ENCODE measurements at places on chromosomes 1 and 21. TPM values are rescaled to one million over a fixed set of nuclear protein-coding genes. Genes with fewer than 3 reads are reported as not detected.

GRCh38 chr1:1230656-1231399 lies 973 bp downstream of the SDF4 start:
- peak overlapping the region; percentile 96 for H3K27ac ChIP-seq
- H3K27me3 ChIP-seq, result no peaks in the 10 kb centered on the region
- H3K36me3 ChIP-seq, result peaks cover 23% of the 10 kb centered on the region
- peaks cover 39% of the 10 kb centered on the region for H3K4me1 ChIP-seq
- H3K4me3 ChIP-seq, result peak overlapping the region; percentile 67
- no peak for DNase-seq

DNA sequence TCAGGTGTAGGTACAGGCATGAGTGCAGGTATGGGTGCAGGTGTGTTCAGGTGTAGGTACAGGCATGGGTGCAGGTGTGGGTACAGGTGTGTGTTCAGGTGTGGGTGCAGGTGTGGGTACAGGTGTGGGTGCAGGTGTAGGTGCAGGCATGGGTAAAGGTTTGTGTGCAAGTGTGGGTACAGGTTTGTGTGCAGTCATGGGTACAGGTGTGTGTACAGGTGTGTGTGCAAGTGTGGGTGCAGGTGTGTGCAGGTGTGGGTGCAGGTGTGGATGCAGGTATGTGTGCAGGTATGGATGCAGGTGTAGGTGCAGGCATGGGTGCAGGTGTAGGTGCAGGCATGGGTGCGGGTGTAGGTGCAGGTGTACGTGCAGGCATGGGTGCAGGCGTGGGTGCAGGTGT lies 79.4 kb upstream of the ACTL8 start:
- H3K27ac ChIP-seq, result no peak overlapping the region
- no peak overlapping the region for H3K4me3 ChIP-seq
- H3K27me3 ChIP-seq, result no peaks in the 10 kb centered on the region
- H3K4me1 ChIP-seq, result no peaks in the 10 kb centered on the region

DNA sequence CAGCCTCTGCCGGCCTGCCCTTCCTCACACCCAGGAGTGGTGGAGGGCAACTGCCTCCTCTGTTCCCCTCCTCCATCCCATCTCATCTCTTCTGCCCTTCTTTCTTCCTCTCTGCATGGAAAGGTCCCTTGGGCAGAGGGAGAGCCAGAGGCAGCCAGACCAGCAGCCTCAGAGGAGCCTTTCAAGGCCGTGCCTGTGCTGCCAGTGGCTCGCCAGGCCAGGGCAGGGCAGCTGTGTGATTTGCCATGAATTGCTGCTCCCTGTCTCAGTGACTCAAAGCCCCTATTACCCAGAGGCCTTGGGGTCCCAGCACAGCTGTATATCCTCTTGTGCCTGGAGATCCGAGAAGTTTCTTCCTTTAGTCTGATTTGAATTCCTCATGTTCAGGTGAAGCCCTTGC lies 21.9 kb downstream of the TMCC2 start:
- DNase-seq, result no peak
- H3K4me3 ChIP-seq, result no peak overlapping the region
- H3K27me3 ChIP-seq, result no peaks in the 10 kb centered on the region
- H3K36me3 ChIP-seq, result no peaks in the 10 kb centered on the region
- no peaks in the 10 kb centered on the region for H3K4me1 ChIP-seq
- no peak overlapping the region for H3K27ac ChIP-seq

GRCh38 chr1:107830075-107830474 lies 134.9 kb downstream of the VAV3 start:
- H3K36me3 ChIP-seq, result no peaks in the 10 kb centered on the region
- DNase-seq, result no peak
- peaks cover 26% of the 10 kb centered on the region for H3K4me1 ChIP-seq

DNA sequence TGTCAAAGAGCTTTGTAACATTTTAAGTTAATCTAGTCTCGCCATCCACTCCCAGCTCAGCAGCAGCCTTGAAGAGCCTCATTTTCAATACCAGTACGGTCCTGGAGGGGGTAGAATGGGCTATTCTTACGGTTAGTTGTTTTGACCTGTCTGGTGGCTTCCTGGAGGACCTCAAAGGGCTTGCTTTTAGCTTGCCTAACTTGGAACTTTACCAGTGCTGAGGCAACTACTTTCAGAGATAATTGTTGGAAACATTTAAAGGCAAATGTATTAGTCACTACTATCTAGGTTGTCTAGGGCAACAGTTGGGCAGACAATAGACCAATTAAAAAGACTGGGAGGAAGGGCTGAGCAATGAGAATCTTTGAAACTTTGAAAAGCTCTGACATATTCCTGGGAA lies 56.0 kb downstream of the TTLL7 start:
- H3K4me1 ChIP-seq, result no peaks in the 10 kb centered on the region
- no peaks in the 10 kb centered on the region for H3K36me3 ChIP-seq
- no peak overlapping the region for H3K4me3 ChIP-seq
- no peak for DNase-seq
- H3K27ac ChIP-seq, result no peak overlapping the region

GRCh38 chr21:38422082-38422481 lies 76.2 kb downstream of the ERG start:
- no peak for DNase-seq
- no peak overlapping the region for H3K27ac ChIP-seq
- H3K27me3 ChIP-seq, result no peaks in the 10 kb centered on the region
- no peaks in the 10 kb centered on the region for H3K4me1 ChIP-seq
- no peaks in the 10 kb centered on the region for H3K36me3 ChIP-seq

DNA sequence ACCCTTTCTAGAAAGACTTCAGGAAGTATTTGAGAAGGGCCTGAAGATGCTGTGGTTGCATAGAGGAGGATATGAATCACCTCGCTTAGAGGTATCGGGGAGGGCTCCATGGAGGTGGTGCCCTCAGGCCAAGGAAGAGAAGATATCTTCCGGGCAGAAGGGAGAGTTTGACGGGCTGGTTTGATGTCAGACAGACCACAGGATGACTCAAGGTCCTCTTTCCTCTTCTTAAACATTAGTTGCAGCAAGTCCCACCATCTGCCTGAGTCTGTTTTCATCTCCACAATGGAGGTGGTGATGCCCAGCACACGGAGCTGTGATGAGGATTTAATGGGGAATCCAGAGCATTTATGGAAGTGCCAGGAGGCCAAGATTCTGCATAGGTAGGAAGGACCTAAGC lies 25.1 kb upstream of the RUNX3 start:
- DNase-seq, result peak; percentile 58
- no peaks in the 10 kb centered on the region for H3K27me3 ChIP-seq

DNA sequence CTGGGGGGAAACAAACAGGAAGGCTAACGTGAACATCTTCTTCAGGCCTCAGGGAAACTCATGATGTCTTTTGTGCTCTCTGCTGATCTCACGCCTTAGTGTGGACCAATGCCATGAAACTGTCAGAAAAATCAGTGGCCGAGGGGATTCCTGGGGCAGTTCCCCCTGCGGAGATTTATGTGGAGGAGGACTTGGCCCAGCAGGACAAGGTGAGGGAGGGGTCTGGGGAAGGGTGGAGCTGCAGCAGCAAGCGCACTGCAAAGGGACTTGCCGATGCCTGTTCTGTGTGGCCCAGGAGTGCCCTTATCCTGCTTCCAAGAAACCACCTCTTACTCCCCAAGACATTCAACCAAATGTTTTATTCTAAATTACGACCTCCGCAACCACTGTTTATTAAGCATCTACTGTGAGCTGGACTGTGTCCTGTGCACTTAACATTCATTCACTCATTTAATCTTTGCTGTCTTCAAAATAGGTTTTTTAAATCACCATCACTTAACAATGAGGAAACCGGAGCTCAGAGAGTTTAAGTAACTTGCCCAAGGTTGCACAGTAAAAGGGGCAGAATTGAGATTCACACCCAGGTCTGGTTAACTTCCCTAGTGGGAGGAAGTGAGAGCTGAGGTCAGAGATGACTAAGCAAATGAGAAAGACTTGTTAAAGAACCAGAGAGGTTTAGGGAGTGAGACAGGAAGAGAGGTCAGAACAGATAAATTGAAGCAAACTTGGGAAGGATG lies 49.7 kb downstream of the FHAD1 start:
- H3K27me3 ChIP-seq, result no peaks in the 10 kb centered on the region
- no peaks in the 10 kb centered on the region for H3K36me3 ChIP-seq
- H3K4me1 ChIP-seq, result no peaks in the 10 kb centered on the region
- DNase-seq, result no peak
- no peak overlapping the region for H3K4me3 ChIP-seq
- no peak overlapping the region for H3K27ac ChIP-seq

- H3K27ac ChIP-seq, result no peak overlapping the region
- no peak for DNase-seq
- H3K4me3 ChIP-seq, result no peak overlapping the region
- H3K27me3 ChIP-seq, result no peaks in the 10 kb centered on the region
- no peaks in the 10 kb centered on the region for H3K36me3 ChIP-seq
- no peaks in the 10 kb centered on the region for H3K4me1 ChIP-seq
Observed at GRCh38 chr1:6131561-6131960, 48.6 kb downstream of the CHD5 start.

GRCh38 chr1:98044071-98044697 lies 123.3 kb upstream of the DPYD start:
- peaks cover 30% of the 10 kb centered on the region for H3K4me1 ChIP-seq
- DNase-seq, result no peak
- no peak overlapping the region for H3K4me3 ChIP-seq
- no peak overlapping the region for H3K27ac ChIP-seq

- no peak overlapping the region for H3K27ac ChIP-seq
- H3K27me3 ChIP-seq, result no peaks in the 10 kb centered on the region
- DNase-seq, result no peak
- no peaks in the 10 kb centered on the region for H3K36me3 ChIP-seq
Observed at GRCh38 chr1:232291681-232292080, 338.3 kb downstream of the SIPA1L2 start.

DNA sequence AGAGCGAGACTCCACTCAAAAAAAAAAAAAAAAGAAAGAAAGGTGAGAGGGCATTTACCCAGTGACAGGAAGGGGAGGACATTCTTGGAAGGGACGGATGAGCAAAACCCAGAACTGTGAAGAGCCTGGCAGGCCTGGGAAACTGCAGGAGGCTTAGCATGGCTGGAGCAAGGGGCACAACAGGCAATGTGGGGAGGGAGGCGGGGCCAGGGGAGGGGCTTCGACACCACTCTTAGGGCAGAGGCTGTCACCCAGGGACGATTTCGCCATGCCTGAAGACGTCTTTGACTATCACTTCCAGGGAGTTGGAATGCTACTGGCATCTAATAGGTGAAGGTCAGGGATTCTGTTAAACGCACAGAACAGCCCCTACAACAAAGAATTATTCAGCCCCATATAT lies 184.0 kb downstream of the HUNK start:
- H3K36me3 ChIP-seq, result no peaks in the 10 kb centered on the region
- H3K4me1 ChIP-seq, result no peaks in the 10 kb centered on the region
- H3K4me3 ChIP-seq, result no peak overlapping the region
- H3K27me3 ChIP-seq, result no peaks in the 10 kb centered on the region
- no peak for DNase-seq

- no peaks in the 10 kb centered on the region for H3K27me3 ChIP-seq
- peak overlapping the region; percentile 94 for H3K27ac ChIP-seq
- H3K4me1 ChIP-seq, result peaks cover 28% of the 10 kb centered on the region
- H3K36me3 ChIP-seq, result no peaks in the 10 kb centered on the region
- H3K4me3 ChIP-seq, result no peak overlapping the region
Observed at GRCh38 chr1:235129774-235130570, 1.3 kb upstream of the TOMM20 start.

DNA sequence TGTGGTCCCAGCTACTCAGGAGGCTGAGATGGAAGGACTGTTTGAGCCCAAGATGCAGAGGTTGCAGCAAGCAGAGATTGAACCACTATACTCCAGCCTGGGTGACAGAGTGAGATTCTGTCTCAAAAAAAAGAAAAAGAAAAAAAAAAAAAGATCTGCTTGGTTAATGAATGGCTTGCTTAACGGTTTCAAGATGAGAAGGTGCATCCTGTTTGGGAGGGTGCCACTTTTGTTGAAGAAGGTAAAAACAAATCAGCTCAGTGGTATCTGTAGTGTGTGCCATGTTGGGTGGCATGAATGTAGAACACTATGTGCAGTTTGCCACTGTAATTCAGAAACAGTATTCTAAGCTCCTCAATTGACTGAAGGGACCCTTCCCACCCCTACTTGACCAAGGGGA lies 94.9 kb upstream of the ETV3 start:
- no peaks in the 10 kb centered on the region for H3K36me3 ChIP-seq
- no peaks in the 10 kb centered on the region for H3K27me3 ChIP-seq

DNA sequence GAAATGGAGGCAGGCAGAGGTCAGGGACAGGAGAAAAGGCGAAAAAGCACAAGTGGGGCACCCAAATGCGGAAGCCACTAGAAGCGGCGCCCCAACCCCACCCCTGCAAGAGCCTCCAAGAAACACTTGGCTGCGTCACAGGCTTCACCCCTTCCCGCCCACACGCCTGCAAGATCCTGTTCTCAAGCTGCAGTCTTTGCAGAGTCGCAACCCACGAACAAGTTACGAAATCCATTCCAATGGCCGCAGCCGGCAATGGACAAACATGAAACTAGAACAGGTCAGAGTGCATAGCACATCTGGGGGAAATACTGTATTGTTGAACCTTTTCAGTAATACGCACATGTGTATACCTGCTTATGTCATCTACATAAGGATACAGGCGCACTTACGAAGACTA lies 103.6 kb downstream of the PSMG1 start:
- no peak overlapping the region for H3K4me3 ChIP-seq
- DNase-seq, result no peak
- H3K27ac ChIP-seq, result no peak overlapping the region
- no peaks in the 10 kb centered on the region for H3K27me3 ChIP-seq
- H3K4me1 ChIP-seq, result no peaks in the 10 kb centered on the region

DNA sequence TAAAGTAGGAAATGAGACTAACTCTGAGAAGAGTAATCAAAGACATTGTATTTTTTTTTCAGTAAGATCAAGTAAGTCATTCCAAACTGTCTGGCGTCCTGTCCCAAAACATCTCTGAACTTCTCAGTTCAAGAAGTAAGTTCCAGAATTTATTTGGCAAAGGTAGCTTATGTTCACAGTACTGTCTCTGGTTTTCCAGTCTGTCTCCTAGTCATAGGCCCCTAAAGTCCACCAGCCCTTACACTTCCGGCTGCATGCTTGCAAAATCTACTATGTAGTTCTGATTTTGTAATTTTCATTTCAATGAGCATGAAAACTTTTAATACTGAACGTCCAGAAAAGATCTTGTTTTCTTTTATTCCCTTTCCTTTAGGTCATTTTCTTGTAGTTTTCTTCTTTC lies 61.4 kb upstream of the S1PR1 start:
- no peaks in the 10 kb centered on the region for H3K36me3 ChIP-seq
- no peaks in the 10 kb centered on the region for H3K27me3 ChIP-seq
- H3K4me1 ChIP-seq, result peaks cover 23% of the 10 kb centered on the region
- no peak overlapping the region for H3K27ac ChIP-seq

GRCh38 chr1:40267767-40268187 lies 9.7 kb downstream of the ZMPSTE24 start:
- DNase-seq, result no peak
- H3K36me3 ChIP-seq, result peaks cover 49% of the 10 kb centered on the region
- H3K27ac ChIP-seq, result no peak overlapping the region
- no peaks in the 10 kb centered on the region for H3K27me3 ChIP-seq
- peaks cover 10% of the 10 kb centered on the region for H3K4me1 ChIP-seq
- H3K4me3 ChIP-seq, result no peak overlapping the region

Gene RGS8
- polyA plus RNA-seq, result not detected

Gene COL18A1
- polyA plus RNA-seq, result 3.4 TPM

Gene PRELP
- polyA plus RNA-seq, result not detected

Gene ASCL5
- polyA plus RNA-seq, result not detected

Gene SF3B4
- polyA plus RNA-seq, result 112 TPM

Measured in CD4-positive, alpha-beta memory T cell (primary cell).